ENCODE measurements at places on chromosomes 2 and 18.

- no peak for DNase-seq
Measured at GRCh38 chr2:12750166-12750905, 33.6 kb downstream of the TRIB2 start.

DNA sequence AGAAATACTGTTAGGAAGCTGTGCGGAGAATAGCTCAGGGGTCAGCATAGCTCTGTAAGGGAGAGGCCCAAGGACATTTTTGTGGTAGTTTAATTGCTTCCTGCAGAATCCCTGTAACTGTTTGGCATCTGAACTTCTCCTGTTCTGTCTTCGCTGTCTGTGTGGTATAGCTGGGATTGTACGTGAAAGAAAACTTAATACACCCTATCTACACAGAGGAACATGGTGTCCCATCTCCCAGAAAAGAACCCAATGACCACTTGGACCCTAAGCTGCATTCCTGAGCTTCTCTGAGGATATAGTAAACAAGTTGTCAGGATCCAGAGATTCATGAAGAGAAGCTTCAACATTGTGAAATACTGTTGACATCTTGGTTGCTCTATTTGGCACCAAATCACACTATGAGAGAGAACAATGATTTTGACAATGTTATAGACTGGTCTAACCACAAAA, 81.3 kb downstream of the CDC42EP3 start:
- DNase-seq = no peak

GRCh38 chr2:14053105-14053504, 579.4 kb upstream of the LRATD1 start:
- DNase-seq = no peak

DNA sequence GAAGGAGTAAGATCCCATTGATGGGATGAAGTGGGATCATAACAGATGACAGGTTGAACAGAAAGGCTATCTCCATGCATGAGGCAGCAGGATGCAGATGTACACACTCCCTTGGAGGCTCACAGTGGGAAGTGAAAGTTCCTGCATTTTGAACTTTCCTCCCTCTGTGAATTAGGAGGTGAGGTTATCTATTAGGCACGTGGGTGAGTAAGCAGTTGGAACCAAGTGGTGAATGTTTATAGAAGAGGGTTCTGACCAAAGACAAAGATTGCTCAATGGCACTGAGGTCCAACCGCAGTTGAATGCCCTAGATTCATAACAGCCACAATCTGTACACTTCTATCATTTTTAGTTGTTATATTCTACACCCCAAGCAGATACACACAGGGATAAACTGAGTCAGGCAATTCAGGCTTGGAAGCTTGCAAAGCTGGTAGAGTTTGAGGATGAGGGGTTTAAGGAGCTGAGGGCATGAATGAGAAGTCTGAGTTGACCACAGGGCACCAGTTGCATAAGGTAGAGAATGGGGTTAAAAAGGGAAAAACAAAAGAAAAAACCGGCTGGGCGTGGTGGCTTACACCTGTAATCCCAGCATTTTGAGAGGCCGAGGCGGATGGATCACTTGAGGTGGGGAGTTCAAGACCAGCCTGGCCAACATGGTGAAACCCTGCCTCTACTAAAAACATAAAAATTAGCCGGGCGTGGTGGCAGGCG, 7.1 kb upstream of the KCMF1 start:
- DNase-seq = no peak

DNA sequence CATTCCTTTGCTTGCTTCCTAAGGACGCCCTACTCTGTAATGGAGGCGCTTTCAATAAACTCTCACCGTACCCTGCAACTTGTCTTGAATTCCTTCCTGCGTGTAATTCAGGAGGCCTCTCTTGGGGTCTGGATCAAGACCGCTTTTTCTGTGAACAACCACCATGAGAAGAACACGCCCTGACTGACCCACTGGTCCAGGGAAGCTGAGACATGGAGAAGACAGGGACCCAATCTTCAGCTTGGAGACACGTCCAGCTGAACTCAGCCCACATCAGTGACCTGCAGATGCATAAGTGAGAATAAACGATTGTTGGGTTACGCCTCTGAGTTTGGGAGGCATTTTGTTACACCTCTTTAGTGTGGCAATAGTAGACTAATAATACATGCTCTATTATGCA, 7.8 kb upstream of the NARS1 start:
- DNase-seq = no peak

DNA sequence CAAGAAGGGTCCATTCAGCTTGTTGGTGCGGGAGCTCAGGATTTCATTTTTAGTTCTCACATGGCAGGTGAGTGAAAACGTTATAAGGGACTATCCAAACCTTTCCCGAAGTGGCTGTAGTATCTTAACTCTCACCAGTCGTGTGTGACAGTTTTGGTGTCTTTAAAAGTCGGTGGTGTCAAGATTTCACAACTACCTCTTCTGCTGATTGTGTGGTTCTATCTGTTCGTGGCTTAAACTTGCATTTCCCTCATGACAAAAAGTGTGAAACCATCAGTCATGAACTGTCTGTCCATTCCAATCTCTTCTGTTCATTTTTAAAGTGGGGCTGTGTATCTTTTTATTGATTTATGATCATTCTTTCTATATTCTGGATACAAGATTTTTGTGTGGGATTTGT, 3.8 kb upstream of the AQP12B start:
- DNase-seq = no peak

DNA sequence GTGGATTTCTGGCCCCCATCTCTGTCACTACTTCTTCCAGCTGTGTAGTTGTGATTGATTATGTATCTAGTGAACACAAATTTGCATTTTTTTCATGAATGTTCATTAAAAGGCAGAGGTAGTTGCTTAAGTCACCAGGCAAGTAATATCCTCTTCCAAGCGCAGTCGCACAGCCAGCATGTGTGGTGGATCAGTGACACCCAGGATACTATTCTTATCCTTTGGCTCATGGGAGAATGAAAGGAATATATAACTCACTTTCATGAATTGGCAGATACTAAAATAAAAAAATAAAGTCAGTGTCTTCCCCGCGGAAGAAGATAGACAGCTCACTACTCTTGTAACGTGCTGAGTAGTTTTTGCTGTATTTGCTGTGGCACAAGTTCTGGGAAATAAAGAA, 387.8 kb downstream of the CDH7 start:
- no peak for DNase-seq

GRCh38 chr2:176147210-176147799, 4.0 kb upstream of the HOXD4 start:
- DNase-seq = no peak

GRCh38 chr2:11038641-11039040, 116.6 kb upstream of the SLC66A3 start:
- DNase-seq = no peak

- DNase-seq = no peak
Measured at GRCh38 chr2:25512707-25513106, 160.7 kb downstream of the DTNB start.

- no peak for DNase-seq
Measured at GRCh38 chr2:97760480-97761049, 47.2 kb downstream of the ZAP70 start.
